ENCODE measurements at places on chromosomes 5 and 9. TPM values are rescaled to one million over a fixed set of nuclear protein-coding genes. Genes with fewer than 3 reads are reported as not detected.

DNA sequence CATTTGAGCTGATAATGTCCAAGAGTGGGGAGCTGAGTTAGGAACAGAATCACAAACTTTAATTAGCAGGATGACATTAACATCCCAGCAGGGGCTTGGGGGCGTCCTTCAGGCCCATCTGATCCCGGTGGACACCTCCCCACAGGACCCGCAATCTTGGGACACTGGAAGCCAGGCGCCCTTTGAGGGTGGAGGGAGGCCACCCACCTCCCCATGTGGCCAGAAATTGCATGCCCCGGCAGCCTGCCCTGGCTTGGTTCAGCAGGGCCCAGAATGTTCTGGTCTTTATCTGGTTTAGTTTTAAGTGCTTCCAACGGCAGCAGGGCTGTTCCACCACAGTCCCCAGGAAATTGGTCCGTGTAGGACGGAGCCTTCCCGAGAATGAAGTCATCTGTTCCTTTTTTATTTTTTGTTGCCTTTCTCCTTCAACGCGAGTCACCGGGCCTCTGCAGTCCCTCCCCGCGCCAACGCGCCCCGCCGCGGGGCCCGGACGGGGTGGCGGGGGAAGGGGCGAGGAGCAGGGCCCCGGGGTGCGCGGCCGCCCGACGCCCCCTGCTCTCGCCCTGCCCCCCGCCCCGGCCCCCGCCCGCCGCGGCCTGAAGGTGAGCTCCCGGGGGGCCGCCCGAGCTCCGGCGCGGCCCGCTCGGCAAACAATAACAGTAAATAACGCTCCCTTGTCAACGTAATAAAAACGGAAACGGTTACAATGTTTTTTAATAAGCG is 207.9 kb downstream of the C9orf50 start:
- peak; percentile 89 for DNase-seq

Gene ADAMTS19
- not detected for total RNA-seq

DNA sequence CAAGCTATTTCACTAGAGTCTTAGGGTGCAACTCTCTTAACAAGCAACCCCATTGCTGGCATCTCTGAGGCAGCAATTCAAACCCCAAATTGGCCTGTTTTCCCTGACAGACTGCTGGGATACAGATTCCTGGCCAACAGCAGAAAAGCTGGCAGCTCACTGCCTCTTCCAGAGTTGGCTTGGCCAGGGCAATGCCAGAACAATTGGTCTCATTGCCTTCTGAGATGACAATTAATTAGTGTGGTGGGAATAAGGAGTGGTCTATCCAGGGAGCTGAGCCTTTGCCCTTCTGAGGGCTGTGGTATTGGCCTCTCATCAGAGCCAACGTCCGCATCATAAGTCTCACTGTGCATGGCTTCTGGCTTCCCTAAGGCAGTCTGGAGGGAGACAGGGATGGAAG is 183.2 kb downstream of the GNAQ start:
- no peak for DNase-seq

DNA sequence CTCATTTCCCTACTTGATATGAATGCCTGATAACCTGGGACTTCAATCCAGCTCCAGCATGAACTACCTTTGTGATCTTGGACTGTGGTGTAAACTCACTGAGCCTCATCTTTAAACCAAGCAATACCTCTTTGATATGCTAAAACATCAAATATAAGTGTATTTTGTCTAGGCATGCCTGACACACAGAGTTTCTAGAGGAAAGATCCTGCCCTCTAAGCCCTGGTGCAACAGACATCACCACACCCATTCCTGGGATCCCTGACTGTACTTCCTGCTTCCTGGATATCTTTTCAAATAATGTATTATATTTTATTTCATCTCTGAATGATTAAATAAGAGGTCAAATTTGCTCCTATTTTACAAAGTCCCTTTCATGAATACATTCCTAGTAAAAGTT is 55.8 kb downstream of the ANXA2R start:
- no peak for DNase-seq

Gene LCN1
- total RNA-seq, result not detected
